ENCODE measurements at places on chromosomes 2 and 18.

GRCh38 chr2:120857931-120858330 lies 122.3 kb downstream of the GLI2 start:
- DNase-seq = no peak

DNA sequence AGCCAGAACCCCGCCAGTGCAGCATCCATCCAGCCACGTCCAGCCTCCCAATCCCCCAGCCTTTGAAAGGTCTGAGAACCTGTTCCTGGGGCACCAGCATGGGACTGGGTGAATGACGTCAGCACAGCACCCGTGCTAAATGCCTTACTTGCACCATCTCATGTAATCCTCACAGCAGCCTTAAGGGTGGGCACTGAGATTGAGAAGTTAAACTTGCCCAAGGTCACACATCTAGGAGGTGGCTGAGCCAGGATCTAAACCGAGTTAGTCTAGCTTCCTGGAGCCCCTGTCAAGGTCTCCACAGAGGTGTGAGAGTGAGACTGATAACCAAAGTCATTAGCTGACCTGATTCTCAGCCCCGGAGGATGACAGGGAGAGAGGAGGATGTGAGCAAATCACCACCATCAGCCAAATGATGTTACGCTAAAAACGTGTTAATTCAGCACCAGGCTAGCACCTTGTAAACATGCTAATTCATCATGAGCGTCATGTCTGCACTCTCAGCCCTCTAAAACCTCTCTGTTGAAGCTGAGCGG lies 4.6 kb downstream of the CD8A start:
- no peak for DNase-seq

GRCh38 chr2:160989778-160990177 lies 170.4 kb upstream of the TANK start:
- no peak for DNase-seq

GRCh38 chr2:219783359-219783975 lies 156.0 kb downstream of the SLC4A3 start:
- DNase-seq = no peak

DNA sequence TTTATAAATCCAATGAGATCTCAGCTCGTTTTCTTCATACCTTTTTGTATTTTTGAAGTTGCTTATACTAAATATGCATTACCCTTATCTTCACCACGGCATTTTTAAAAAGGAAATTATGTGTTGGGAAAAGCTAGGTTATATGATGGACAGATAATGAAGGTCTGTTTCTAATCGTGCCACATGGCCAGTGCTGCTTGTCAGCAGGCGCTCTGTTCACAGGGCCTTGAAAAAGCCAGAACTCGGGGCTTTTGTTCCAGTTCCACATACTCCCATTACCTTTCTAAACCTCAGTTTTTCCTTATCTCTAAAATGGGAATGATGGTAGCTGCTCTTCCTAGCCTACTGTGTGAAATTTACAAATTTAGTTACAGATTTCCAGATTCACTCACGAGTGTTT lies 42.0 kb downstream of the EPAS1 start:
- DNase-seq = no peak
